ENCODE measurements at places on chromosomes 5 and 9.

- DNase-seq: no peak
Observed at GRCh38 chr5:3056866-3057265, 305.4 kb upstream of the IRX2 start.

DNA sequence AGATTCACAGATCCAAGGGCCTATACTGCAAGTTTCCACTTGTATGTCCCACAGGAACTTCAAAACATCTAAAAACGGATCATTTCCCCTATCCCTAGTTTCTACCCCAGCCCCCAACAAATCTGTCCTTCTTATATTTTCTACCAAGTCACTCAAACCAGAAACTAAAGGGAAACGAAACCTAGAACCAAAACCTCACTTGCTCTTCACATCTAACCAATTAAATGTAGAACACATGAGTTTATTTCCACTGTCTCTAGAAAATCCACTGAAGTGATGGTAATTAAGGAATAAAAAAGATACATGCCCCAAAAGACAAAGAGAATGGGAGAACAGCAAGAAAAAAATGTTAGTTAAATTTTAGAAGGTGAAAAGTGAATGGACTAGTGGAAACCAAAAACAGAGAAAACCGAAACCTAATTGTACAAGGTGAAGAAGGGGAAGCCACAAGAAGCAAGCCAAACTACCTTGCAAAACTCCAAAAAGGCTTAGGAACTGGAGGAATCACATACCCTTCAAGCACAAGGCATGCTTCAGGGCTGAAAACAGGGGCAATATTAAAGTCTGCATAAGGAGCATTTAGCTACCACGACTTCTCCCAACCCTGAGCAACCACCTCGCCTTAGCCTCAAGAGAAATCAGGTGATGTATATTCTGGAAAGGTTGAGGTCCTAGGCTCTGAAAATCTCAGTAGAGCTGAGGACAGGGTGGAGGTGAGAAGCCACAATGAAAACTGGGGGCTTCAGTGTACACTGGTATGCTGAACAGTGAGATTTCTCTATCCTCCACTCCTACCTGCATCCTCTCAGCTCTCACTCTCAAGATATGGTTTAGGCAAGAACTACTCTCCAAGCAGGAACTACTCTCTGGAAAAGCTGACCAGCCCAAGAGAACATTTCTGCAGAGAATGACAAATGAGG is 11.1 kb downstream of the SMU1 start:
- DNase-seq: no peak

DNA sequence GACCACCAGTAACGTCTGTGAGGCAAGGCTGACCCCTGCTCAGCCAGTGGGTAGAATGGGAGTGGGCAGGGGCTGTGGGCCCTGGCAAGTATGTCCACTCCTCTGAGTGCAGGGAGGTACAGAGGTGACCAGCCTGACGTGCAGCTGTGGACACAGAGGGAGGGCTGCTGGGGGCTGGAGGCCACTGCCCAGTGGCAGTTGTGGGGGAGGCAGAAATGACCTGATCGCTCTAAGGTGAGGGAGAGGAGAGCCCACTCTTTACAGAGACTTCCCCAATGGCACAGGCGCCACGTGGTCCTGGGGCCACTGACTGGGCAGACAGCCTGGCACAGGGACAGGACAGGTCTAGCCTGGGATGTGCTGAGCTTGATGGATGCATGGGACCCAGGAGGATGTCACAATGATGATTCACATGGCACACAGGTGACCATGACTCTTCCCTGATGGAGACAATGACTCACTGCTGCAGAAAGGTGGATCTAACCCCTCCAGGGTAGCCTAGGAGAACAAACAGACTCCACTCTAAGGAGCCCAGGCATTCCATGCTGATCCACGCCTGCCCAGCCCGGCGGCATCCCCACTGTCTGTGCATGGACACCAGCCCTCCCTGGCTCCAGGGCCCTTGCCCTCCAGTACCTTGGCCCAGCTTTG is 7.7 kb downstream of the LPCAT1 start:
- DNase-seq: peak; percentile 41

DNA sequence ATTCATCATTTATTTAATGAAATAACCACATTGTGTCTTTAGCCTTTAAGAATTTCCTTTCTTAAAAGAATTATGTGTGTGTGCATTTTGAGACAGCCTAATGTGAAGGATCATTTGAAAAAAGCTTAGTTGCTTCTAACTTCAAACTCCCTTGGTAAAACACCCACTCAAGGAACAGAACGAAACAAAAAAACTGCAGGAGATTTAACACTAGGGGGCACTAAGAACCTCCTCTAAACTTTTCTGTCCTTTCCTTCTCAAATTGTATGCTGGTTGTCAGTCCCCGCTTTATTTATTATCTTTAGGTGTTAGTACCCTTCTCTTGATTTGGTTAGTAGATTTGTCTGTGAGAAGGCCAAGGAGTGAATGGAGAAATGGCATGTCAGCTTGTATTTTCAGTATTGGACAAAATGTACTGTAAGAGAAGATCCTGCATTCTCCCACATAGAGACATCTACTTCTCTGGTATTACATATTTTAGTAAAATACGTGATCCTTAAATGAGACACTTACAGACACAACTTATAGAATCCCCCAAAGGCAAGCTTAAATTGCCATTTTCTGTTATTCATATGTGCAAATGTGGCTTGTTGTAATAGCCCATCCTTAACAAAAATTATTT is 229.7 kb downstream of the MRPS30 start:
- no peak for DNase-seq

- no peak for DNase-seq
Observed at GRCh38 chr5:128962211-128962610, 3.1 kb upstream of the SLC27A6 start.

GRCh38 chr9:114613087-114613486 is 2.0 kb downstream of the TMEM268 start:
- DNase-seq: no peak

DNA sequence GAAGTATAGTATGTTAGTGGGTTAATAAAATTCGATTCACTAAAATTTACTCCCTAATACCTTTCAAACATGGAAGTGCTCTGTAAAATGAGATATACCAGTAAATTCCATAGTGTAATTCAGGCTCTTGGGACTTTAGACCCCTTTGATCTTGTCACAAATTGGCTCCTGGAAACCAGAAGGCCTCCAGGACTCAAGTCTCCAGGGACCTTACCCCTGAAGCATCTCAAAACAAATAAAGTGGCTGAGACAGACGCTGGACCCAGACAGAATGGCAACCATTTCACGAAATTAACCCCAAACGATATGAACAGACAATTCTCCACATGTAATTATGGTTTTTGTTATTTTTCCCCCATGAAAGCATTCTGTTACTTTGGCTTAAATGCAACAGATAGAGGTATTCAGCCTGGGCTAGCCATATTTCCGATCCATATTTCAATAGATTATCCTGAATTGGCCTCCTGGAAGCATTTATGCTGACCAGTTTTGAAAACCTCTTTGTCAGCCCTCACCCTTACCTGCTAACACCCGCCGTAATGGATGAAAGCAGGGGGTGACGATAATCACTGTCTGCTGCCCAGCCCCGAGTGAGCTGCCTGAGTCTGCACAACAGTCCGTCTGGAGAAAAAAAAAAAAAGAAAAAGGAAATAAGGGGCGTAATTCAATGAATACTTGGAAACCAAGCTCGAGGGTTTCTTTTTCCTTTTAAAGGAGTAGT is 34.1 kb upstream of the EFNA5 start:
- no peak for DNase-seq

DNA sequence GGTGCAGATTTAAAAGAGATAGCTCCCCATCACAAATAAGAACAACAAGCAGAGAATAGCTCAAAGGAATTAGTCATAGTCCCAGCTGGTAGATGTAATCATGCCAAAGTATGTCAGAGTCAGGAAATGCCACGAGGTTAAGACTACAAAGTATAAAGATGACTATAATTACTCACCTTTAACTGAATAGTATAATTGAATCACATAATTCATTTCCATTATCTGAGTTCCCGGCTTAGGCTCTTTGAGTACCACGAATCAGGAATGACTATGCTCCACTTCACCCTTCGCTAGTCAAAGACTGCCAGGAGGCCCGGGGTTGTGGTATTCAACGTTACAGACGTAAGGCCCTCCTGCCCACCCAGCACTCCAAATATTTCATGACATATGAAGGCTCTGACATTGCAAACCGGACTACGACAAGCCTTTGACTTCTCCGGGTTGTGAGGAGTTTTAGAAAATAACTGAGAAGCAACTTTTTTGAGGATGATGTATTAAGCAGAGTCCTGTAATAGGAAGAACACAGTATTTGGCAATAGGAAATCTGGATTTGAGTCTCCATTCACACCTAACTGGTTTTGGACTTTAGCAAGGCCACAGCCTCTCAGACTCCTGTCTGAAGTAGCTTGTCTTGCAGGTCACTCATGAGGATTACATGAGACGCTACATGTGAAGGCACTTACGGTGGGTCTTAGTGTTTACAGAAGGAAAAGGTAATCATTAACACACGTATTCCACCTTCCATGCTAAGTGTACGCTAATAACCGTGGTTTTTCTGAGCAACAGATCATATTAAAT is 64.6 kb downstream of the ENC1 start:
- no peak for DNase-seq

DNA sequence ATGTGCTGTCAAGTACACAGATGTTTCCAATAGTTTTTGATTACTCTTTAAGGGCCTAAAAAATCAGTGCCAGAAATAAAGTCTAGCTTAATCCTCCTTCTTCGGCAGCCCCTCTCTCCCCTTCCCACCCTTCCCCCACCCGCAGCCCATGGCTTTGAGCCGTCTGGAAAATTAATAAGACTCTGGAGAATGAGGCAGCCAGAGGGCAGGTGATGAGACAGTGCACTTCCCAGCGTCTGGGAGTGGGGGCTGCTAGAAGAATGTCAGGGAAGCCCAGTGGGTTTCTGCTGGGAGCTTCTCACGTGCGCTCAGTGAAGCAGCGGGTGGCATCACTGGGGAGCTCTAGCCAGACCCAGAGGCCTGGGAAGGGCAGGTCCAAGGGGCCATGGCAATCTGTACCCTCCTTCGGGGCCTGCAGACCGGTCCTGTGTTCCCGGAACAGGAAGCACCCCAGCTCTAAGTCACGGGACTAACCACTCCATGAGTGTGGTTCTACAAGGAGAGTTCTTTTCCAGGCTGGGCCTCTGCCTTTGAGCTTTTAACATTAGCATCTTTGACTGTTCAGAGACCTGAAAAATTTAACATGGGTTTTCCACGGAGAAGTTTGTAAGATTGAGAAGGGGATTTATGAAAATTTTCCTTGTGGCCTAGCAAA is 164.8 kb upstream of the OTULINL start:
- DNase-seq: no peak

DNA sequence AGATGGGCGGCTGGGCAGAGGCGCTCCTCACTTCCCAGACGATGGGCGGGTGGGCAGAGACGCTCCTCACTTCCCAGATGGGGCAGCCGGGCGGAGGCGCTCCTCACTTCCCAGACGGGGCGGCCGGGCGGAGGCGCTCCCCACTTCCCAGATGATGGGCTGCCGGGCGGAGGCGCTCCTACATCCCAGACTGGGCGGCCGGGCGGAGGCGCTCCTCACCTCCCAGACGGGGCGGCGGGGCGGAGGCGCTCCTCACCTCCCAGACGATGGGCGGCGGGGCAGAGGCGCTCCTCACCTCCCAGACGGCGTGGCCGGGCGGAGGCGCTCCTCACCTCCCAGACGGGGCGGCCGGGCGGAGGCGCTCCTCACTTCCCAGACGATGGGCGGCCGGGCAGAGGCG is 140.2 kb downstream of the WDR70 start:
- DNase-seq: no peak

GRCh38 chr5:179417016-179417415 is 71.8 kb upstream of the ADAMTS2 start:
- DNase-seq: no peak

GRCh38 chr5:53970475-53970874 is 339.9 kb downstream of the ARL15 start:
- DNase-seq: no peak

DNA sequence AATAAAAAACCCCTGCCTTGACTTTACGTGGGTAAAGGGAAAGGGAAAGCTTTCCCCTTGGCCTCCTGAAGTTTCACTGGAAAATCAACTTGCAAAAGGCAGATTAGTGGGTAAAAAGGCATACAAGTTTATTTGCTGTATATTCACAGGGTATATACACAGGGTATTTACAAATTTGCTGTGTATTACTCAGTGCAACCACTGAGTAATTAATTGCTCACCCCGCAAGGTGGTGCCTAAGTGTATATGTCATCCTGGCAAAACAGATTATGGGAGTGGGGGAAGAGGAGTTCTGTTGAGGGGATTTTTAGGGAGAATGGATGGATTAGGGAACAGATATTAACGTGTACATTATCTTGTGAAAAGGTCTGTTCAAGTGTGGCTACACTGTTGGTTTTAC is 7.1 kb upstream of the RARS1 start:
- DNase-seq: no peak

DNA sequence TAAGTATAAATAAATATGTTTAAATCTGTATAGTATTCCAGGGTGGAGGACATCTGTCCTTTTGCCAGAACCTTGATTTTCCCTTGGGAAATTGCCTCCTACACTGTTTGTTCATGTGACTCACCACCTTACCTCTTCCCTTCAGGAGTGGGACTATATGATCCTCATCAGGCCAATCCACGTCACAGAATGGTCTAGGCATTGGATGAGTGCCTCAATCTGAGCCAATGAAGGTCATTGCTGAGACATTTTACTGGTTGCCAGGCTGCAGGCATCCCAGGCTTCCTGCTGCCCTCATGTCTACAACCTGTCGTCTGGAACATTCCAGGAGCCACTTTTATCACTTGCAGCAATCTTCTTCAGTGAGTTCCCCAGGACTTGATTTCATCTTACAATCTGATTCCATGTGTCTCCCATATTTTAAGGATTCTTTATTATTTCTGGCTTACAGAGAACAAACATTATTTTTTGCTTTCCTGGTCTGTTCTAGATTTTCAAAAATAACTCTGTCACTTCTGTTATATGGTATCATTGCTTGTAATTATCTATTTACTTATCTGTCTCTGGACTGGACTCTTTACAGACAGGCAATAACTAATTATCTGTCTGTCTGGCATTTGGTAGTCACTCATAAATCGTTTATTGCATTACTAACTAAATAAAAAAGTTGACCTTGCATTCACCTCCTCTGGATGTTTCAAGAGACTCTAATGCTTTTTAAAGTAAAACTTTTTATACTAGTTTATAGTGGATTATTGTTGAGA is 107.3 kb upstream of the APC start:
- DNase-seq: no peak

DNA sequence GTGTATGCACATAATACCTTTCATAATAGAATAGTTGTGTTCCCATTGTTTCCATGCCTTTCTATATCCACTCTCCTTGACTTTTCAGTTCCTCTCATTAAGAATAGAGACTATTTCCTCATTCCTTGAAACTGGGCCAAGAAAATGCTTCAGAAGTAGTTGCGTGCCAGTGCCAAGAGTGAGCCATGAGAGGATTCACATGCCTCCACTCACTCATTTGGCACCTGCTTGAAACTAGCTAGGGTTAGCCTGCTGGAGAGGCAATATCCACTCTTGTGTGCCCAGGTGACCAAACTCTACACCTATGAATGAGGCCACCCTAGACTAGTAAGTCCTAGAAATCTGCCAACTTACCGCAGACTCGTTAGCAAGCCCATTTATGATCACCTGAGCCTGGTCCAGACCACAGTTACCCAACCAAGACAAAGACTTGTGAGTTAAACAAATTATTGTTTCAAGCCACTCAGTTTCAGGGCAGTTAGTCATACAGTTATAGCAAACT is 276.3 kb downstream of the EPB41L4A start:
- DNase-seq: no peak
